ENCODE measurements at places on chromosomes 1 and 21.

DNA sequence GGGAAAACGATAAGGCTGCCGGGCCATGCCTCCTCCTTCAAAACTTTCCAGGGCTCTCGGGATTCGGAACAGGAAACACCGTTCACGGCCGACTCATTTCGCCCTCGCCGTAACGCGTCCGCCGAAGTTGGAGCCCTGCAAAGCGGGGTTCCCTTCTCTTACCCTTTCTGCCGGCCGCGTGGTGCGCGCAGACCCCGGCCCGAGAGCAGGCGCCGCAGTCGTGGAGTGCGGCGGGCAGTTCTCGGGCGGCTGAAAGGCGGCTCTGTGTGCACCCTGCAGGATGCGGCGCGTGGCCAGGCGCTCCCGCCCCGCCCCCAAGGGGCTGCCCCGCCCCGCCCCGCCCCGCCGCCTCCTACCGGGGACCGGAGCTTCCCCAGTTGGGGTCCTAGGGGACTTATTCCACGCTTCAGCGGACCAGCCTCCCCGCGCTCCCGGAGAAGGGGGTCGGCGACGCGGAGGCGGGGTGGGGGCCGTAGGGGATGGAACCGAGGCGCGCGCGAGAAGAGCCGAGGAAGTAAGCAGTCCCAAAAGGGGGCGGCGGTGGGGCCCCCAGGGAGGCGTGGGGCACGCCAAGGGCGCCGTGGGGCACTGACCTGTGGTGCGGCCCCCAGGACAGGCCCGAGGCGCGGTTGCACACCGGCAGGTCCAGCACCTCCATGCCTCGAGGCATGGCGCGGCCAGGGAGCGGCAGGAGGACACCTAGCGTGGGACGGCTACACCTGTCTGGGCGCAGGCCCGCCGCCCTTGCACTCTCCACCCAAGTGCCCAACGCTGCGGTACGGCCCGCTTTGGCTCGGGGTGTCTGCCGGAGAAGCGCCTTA, at the start of gene MCOLN2:
MCOLN2 (minus strand) TSS at position 268 of the 821 bp plus-strand sequence; CDS start at position 27, 241 bp downstream.
- DNase-seq: peak; percentile 65

DNA sequence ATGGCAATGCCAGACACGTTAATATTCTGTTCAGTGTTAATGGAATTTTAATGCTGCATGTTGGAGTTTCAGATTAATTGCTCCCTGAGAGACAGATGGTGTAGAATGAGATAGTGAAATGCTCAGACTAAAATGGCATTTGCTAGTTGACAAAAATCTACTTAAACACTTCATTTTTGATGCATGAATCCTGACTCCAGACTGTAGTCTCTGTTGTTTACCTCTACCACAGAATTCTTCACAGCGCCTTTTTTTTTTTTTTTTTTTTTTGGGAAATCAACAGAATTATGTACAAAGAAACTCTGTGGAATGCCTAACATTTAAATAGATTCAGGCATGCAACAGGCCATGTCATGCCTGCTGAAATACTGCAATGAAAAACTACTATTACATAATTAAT, 111.3 kb downstream of the PLPPR5 start:
- no peak for DNase-seq

- no peak for DNase-seq
Measured at GRCh38 chr1:61084491-61085031, 2.2 kb downstream of the NFIA start.

DNA sequence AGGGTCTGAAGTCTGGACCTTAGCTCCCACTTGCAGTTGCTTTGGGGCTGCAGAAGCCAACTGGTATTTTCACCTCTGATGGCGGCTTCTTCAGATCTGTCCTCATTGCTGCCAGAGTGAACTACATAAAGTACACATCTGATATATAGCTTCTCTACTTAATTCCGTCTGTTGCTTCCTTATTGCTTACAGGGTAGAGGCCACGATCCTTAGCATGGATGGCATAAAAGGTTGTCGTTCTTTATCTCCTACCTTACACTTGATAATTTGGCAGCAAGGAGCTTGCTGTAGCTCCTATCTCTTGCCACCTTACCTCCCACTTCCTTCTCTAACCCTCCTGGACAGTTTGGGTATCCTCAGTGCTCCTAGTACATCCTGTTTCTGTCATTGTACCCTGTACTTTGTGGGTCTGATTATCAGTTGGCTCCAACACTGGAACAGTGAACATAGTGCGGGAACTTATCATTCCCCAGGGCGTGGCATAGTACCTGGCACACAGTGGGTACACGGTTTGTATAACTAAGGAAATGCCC, 30.9 kb upstream of the NBL1 start:
- no peak for DNase-seq

DNA sequence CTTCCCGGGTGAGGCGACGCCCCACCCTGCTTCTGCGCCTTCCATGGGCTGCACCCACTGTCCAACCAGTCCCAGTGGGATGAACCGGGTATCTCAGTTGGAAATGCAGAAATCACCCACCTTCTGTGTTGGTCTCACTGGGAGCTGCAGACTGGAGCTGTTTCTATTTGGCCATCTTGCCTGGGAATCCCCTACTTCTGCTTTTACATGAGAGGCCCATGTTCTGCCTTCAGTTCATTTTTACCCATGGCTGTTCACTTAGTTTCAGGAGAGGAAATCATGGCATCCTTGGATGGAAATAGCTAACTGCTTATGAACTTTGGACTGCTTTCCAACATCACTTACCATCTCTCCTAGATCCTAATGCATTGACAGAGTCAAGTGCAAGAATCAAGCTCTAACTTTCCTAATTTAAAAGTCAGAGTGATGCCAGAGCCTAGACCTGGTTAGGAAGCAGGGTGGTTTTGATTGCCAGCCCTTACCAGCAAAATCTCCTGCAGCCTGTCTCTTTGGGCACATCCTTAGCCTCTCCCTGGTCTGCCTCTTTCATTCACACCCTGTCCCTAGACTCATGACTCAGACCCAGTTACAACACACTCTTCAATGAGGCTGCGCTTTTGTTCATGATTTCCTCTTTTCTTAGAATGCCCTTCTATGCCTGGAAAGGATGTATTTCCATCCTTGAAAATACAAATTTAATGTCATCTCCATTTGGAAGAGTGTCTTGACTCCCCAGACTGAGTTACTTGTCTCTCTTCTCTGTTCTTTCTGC, 137.2 kb downstream of the KCTD3 start:
- DNase-seq: no peak

- DNase-seq: no peak
Measured at GRCh38 chr1:223421676-223422075, 28.5 kb downstream of the CCDC185 start.

DNA sequence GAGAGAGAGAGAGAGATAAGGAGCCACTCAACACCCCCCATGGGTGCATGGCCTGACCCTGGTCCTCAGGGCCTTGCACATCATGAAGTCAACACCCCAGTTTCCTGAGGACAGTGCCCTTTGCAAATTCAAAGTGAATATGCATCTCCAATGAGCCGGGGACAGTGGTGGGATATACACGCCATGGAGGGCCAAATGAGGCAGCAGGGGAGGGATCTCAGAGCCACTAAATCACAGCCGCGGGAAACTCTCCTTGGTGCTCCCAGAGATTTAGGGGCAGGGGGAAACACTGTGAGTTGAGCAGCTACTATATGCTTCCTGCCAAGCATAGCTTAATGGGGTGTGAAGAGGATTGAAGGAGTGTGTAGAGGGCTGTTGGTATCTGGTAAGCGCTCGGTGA, 35.5 kb downstream of the MATN1 start:
- no peak for DNase-seq

DNA sequence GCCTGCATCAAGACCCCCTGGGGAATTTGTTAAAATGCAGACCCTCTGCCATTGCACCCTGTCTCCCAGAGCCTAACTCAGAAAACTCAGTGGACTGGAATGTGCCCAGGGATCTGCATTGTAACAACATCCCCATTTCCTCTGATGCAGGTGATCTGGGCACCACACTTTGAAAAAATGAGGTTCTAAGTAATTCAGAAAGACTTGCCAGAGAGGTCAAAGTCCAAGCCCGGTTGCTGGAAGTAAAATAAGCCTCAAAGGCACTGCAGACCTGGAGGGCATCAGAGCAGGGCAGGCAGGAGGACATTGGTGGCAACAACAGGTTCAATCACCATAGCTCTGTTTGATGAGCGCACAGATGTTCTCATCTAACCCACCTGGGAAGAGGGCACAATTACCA, 90.7 kb downstream of the SYT2 start:
- no peak for DNase-seq

DNA sequence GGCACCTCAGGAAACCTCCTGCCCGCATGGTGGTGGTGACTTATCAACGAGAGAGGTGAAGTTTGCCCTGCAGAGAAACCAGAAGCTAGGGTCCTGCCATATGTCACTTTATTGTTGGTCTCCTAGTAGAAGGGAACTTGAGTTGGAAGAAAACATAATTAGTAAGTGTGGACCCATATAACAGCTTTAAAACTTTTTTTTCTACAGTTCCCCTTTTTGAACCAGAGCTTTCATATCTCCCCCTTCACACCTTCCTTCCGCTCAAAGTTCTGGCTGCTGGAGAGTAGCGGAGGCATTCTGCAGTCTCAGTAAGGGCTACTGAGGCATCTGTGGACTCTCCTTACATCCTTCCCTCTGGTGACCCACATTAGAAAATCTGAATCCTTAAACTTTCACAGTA, 48.9 kb downstream of the PHC2 start:
- no peak for DNase-seq

DNA sequence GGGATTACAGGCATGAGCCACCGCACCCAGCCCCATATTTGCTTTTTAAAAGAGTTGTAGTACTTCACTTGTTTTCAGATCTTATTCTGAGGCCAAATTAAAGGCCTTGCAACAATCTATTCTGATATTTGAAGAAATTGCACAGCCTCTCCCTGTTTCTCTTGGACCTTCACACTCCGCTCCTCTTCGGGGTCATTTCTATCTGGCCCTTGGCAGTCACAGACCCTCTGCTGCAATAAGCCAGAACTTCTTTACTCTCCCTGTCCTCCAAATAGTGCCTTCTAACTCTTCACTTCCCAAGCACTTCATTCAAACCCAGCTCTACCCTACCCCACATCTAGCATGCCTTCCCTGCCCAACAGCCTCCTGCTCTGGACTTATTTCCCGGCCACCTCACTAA, 110.7 kb downstream of the LAMC2 start:
- DNase-seq: no peak

DNA sequence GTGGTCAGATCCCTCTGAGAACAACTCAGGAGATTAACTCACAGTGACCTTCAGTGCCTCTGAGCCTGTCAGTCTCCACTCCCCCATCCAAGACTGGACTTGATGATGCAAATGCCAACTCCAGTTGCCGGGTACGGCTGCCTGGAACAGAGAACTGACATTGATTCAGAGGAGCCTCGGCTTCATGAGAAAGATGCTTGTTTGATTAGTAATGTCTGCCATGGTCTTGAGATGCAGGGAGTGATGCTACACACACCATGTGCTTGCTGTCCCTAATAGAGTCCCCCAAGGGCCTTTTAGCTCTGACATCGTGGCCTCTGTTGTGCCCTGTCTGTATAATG, 51.8 kb upstream of the LRP8 start:
- no peak for DNase-seq

- DNase-seq: no peak
Measured at GRCh38 chr1:161728376-161729226, 7.3 kb downstream of the FCRLB start.

- DNase-seq: peak; percentile 42
Measured at GRCh38 chr1:221794079-221794670, 52.3 kb upstream of the DUSP10 start.

DNA sequence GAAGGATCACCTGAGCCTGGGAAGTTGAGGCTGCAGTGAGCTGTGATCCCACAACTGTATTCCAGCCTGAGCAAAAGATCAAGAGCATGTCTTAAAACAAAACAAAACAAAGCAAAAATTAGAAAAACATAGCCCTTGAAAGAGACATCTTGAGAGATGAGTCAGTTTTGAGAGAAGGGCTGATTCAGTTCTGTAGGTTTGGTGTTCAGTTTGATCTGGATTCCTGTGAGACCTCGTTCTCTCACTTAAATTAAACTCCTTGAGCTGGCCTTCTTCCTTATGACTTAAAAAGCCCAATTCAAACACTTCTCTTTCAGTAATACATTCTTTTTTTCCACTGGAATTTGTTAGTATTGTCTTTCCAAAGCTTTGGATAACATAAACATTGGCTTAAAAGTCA, 164.2 kb downstream of the NRIP1 start:
- no peak for DNase-seq

- no peak for DNase-seq
Measured at GRCh38 chr1:21129407-21129806, 47.3 kb downstream of the EIF4G3 start.

- peak; percentile 60 for DNase-seq
Measured at GRCh38 chr1:153957744-153958110, 685 bp downstream of the CRTC2 start.

GRCh38 chr1:2778220-2778592, 23.3 kb downstream of the TTC34 start:
- no peak for DNase-seq

DNA sequence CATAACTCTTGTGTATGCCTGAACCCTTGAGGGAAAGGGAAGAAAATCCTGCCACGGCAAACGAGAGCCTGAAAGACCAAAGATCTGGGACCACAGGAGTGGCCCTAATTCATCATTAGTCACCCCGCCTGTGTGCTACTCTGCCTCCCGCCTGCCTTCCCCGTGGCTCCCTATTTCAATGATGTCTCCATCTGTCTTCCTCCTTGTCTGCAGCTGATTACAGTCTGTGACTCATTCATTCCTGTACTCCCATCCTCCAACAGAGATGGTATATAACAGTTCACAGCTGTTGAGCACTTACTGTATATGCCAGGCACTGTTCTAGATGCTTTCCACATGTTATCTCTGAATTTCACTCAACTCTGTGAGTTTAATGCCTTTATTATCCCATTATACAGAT, 96.6 kb downstream of the SEC16B start:
- DNase-seq: no peak

DNA sequence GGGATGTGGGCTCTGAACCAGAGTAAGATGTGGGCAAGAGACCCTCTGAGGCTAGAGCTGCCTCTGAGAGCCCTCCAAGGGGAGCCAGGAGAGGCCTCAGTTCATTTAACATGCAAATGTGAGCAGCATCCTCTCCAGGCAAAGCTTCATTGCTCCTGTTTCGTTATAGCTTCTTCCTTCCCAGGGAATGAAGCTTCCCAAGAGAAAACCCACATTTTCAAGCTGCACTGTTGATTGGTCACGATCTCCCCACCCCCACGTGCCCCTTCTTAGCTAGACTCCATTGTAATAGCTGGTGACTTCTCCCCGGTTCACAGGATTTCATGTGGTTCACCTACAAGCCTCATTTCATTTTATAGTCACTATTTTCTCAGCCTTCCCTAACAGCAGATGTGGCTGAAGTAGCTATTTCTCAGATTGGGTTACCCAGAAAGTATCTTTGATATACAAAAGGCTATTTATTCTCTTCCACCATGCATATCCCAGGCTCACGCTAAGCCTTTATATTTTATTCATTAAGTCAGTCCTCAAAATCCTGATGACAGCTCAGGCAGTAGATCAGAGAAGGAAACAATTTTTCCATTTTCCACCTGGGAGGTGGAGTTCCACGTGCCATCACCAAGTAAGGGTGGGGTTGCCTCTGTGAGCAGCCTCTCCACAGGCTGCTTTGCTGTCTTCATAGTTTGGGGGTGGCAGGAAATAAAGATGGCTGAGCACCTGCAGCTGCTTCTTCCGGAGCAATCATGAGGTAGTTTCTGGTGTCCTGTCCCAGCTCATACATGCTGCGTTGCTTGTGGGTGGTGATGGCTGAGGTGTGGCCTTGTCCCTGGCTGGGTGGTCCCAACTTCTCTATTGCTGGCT, 178.3 kb upstream of the RAB4A start:
- DNase-seq: no peak
